ENCODE measurements at places on chromosomes 13 and 19. TPM values are rescaled to one million over a fixed set of nuclear protein-coding genes. Genes with fewer than 3 reads are reported as not detected.
A peak's percentile ranks its signal among the peaks of the same experiment; 100 is the strongest.

The ACP7 gene
- not detected for total RNA-seq

The ERICH4 gene
- total RNA-seq = not detected

The EDDM13 gene
- total RNA-seq = 1.3 TPM

The IRGC gene
- not detected for total RNA-seq

The CLEC17A gene
- total RNA-seq = not detected

The PLK5 gene
- total RNA-seq = not detected

DNA sequence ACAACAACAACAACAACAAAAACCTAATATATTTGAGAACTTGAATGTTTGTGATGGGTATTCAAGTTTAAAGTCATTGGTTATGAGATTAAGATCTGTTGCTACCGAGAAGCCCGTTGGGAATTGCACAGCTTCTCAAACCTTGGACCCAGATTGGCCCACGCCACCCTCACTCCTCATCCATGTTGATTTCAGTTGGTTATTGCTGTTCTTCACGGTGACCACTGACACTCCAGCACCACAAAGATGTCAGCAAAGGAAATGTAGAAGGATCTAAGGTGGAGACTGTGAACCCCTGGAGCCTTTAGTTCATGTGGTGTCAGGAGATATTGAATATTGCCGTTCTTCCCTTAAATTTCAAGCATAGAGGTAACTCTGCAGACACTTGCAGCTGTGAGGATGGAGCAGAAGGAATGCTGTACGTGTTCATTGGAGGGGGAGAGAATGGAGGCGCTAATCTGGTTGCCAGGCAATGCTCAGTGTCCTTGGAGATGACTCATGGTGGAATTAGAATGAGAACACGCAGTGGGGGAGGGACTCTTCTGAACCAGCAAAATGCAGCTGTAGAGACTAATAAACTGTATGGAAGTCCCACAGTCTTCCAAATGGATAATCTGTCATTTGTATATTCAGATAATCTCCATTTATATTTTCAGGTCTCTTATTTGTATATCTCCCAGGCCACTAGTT is 20.8 kb upstream of the ZNF835 start:
- H3K4me1 ChIP-seq = no peaks in the 10 kb centered on the region
- H3K4me3 ChIP-seq = no peak overlapping the region
- no peaks in the 10 kb centered on the region for H3K27me3 ChIP-seq
- no peaks in the 10 kb centered on the region for H3K36me3 ChIP-seq
- H3K27ac ChIP-seq = no peak overlapping the region

GRCh38 chr13:23867027-23867491 is 22.1 kb downstream of the MIPEP start:
- peaks cover 26% of the 10 kb centered on the region for H3K4me1 ChIP-seq
- no peaks in the 10 kb centered on the region for H3K27me3 ChIP-seq
- H3K36me3 ChIP-seq = peaks cover under 1% of the 10 kb centered on the region
- DNase-seq = no peak
- no peak overlapping the region for H3K27ac ChIP-seq

- H3K27me3 ChIP-seq = no peaks in the 10 kb centered on the region
- H3K4me3 ChIP-seq = no peak overlapping the region
- H3K36me3 ChIP-seq = no peaks in the 10 kb centered on the region
- H3K27ac ChIP-seq = no peak overlapping the region
- H3K4me1 ChIP-seq = no peaks in the 10 kb centered on the region
- DNase-seq = no peak
Observed at GRCh38 chr13:29746148-29746677, 104.2 kb downstream of the UBL3 start.

DNA sequence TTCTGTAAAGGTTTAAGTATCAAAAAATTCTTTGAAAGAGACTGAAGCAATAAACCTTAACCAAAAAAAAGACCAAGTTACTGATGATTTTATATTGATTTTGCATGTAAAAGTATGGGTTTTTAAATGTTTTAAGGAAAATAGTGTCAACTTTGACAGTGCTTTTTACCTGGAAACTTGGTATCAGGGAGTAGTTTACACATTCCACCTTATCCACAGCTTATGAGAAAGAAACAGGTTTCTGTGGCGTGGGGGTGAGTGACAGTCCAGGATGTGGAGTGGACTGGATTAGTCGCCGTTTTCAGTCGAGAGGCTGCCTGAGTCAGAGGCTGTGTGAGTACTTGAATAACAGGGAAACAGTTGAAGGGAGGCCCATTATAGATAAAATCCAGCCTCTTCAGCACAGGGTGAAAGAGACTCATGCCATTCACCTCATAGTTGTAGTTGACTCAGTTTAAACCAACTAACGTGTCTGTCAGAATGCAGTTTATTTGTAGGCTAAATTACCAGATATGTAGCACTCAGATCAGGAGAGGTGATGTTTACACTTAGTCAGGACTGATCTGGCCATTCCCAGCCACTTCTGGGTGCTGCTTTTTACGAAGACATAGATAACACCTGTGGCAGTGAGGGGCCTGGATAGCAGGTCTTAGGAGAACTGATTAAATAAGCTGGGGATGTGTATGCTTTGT is 595 bp upstream of the GPR183 start:
- H3K4me1 ChIP-seq = peaks cover 25% of the 10 kb centered on the region
- H3K27me3 ChIP-seq = no peaks in the 10 kb centered on the region
- DNase-seq = peak; percentile 58
- no peaks in the 10 kb centered on the region for H3K36me3 ChIP-seq
- no peak overlapping the region for H3K4me3 ChIP-seq

DNA sequence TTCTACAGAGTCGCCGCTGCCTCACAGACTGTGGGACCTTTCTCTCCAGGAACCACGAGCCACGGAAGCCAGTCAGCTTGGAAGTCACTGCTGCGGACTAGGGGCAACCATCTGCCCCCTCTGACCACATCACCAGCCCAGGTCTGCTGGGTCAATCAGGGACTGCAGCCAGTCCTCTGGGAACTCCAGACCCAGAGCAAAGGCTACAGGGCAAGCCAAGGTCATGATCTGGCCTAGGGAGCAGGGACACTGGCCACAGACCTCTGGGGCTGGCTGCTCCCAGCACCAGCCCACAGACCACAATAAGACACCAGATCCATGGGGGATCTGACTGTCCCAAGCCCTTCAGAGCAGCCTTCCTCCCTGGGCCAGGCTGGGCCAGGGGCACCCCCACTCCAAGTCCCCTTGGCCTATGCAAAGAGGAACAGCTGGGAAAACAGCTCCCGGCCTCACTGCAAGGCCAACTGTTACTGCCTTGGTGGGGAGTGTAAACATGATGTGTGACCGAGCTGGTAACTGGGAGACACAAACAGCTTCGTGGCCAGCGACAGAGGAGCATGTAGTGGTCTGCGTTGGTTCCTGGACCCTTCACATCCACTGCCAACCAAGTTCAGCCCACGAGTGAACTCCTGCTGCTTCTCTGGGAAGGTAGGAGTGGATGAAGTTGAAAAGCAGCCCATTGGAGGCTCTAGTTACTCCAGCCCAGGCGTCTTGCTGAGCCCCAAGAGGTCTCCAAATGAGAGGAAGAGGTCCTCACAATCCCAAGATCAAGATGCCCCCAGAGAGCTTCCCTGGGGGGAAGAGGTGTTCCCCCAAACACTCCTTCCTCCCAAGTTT is 1.5 kb downstream of the AKT2 start:
- peaks cover 5% of the 10 kb centered on the region for H3K36me3 ChIP-seq
- H3K27me3 ChIP-seq = no peaks in the 10 kb centered on the region
- peaks cover 62% of the 10 kb centered on the region for H3K4me1 ChIP-seq
- DNase-seq = peak; percentile 41
- H3K4me3 ChIP-seq = peak overlapping the region; percentile 88

- H3K4me1 ChIP-seq = peaks cover 7% of the 10 kb centered on the region
- no peak overlapping the region for H3K4me3 ChIP-seq
- H3K27ac ChIP-seq = no peak overlapping the region
- peak; percentile 98 for DNase-seq
- H3K36me3 ChIP-seq = no peaks in the 10 kb centered on the region
Observed at GRCh38 chr13:30132623-30133553, 174.5 kb downstream of the KATNAL1 start.

DNA sequence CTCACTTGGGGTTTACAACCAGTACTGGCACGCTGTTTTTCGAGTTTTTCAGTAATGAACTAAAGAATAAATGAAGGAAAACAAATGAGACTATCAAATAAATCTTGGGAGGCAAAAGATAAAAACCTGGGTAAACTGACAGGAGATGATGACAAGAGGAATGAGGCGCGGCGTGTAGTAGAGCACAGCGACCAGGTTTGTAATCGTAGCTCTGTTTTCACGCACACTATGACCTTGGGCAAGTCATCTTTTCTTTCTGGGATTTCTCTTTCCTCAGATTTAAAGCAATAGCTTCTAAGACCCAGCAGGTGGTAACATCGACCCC is 419 bp downstream of the MRPS31 start:
- no peak for DNase-seq
- no peaks in the 10 kb centered on the region for H3K27me3 ChIP-seq
- peak overlapping the region; percentile 83 for H3K27ac ChIP-seq
- peaks cover 17% of the 10 kb centered on the region for H3K36me3 ChIP-seq
- H3K4me1 ChIP-seq = peaks cover 16% of the 10 kb centered on the region
- H3K4me3 ChIP-seq = peak overlapping the region; percentile 88

- H3K4me3 ChIP-seq = no peak overlapping the region
- no peaks in the 10 kb centered on the region for H3K4me1 ChIP-seq
- no peak overlapping the region for H3K27ac ChIP-seq
- no peak for DNase-seq
Observed at GRCh38 chr13:75136151-75136550, 345.8 kb downstream of the TBC1D4 start.

DNA sequence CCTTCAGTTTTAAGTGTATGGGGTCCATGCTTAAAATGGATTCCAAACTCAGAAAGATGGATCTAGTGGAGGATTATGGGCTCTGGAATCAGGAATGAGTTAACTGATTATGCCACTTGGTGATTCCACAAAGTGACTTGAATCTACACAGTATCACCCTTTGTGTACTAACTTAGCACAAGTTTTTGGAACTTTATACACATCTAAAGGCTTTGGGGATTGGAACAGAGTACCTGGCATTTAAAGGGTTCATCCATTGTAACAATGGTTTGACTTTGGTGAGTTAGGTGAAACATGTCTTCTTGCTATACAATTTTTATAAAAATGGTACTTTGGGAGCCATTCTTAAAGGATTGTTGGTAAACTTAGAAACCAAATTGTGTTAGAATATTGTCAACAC is 1.1 kb downstream of the RPL21 start:
- peaks cover 41% of the 10 kb centered on the region for H3K36me3 ChIP-seq
- DNase-seq = no peak
- no peaks in the 10 kb centered on the region for H3K27me3 ChIP-seq
- peak overlapping the region; percentile 90 for H3K4me3 ChIP-seq
- H3K27ac ChIP-seq = peak overlapping the region; percentile 97

DNA sequence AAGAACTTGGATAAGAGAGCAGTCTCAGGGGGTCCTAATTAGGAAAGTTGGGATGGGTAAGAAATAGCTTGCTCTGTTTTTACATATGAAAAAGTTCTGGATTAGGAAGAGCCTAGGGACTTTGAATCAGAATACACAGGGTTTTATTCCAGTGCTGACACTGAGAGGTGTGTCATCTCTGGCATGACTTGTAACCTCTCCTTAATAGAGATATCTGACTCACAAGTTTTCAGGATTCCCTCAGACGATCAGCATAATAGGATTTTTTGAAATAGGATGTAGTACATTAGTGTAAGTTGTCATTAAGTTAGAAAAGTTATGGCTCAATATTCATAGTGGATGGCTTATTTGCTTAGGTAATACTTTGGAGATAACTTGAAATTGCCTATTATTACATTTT is 555.2 kb upstream of the MIR17HG start:
- no peak for DNase-seq
- no peaks in the 10 kb centered on the region for H3K27me3 ChIP-seq
- H3K4me1 ChIP-seq = no peaks in the 10 kb centered on the region
- H3K36me3 ChIP-seq = no peaks in the 10 kb centered on the region
- H3K4me3 ChIP-seq = no peak overlapping the region
- H3K27ac ChIP-seq = no peak overlapping the region

DNA sequence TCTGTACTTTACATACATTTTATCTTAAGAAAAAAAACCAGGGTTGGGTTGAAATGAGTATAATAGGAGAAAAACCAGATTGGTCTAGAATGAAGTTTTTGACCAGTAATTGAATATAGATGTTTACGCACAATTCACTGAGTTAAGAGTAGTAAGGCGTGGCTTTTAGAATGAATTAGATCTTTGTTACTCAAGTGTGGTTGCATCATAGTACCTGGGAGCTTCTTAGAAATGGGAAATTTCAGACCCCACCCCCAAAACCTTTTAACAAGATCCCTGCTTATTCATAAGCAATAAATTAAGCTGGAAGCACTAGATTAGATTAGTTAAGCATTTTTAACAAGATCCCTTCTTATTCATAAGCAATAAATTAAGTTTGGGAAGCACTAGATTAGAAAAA is 28.7 kb upstream of the LMO7 start:
- no peak overlapping the region for H3K27ac ChIP-seq
- H3K36me3 ChIP-seq = peaks cover 19% of the 10 kb centered on the region
- H3K4me1 ChIP-seq = no peaks in the 10 kb centered on the region
